ENCODE measurements at places on chromosomes 13 and 19. TPM values are rescaled to one million over a fixed set of nuclear protein-coding genes. Genes with fewer than 3 reads are reported as not detected.

The SLITRK5 gene
- polyA plus RNA-seq = 0.06 TPM

The ZNF471 gene
- 1.9 TPM for polyA plus RNA-seq

The STOML3 gene
- 0.60 TPM for polyA plus RNA-seq

The NPAS1 gene
- polyA plus RNA-seq = 0.92 TPM

The RYR1 gene
- polyA plus RNA-seq = under 0.01 TPM

The SHISA7 gene
- polyA plus RNA-seq = 0.04 TPM

The ELF1 gene
- 31.8 TPM for polyA plus RNA-seq

DNA sequence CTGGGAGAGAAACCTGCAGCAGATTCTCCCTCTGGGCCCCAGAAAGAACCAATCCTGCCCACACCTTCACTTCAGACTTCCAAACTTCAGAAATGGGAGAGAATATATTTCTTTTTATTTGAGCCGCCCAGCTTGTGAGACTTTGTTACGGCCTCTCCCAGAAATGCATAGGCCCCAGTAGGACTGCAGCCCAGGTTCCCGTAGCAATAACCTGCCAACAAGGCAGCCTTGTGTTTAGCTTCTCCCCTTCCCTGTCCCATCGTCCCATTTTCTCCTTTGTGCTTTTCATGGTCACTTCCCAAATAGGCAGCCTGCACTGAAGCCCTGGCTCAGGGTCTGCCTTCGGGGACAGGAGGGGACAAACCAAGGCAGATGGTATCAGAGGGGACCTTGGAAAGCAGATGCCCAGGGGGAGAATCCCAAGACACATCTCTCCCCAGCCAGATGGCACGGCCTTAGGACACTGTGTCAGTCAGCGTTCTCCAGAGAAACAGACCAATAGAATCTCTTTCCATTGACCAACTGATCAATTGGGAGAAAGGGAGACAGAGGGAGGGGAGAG is 3.7 kb upstream of the ARHGEF7 start:
- H3K4me3 ChIP-seq = no peak overlapping the region
- DNase-seq = no peak
- no peak overlapping the region for H3K27ac ChIP-seq

- no peak overlapping the region for H3K4me3 ChIP-seq
- H3K4me1 ChIP-seq = peaks cover 42% of the 10 kb centered on the region
- H3K36me3 ChIP-seq = no peaks in the 10 kb centered on the region
Measured at GRCh38 chr19:21317821-21318220, 11.4 kb downstream of the ZNF708 start.

DNA sequence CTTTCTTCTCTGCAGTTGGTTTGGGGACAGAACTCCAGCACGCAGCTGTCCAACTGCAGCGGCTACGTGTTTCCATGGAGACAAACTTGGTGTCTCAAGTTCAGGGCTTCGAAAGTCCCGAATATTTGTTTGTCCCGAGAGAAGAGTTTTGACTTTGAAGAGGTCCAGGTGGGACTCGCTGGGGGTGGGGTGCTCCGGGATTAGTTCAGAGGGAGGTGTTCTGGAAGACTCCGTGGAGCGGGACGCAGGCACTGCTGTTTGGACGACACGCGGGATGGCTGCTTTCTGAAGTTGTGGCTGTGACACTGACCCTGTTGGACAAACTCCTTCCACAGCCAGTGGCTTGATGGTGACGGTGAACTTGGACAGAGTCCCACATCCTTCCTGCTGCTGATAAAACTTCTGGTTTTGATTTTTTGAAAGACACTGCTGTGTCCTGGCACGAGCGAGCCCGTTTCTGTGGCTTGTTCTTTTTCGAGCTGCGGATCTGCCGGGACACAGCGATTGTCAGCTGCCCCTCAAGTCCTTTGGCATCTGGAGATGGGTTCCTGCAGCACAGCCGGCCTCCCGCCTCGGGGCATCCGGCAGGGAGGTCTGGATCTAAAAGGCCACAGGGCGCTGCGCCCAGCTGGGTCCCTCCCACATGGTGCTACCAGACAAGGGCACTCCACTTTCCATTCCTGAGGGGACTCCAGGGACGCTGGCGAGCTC is 15.9 kb upstream of the RANBP3 start:
- H3K4me1 ChIP-seq = no peaks in the 10 kb centered on the region
- H3K4me3 ChIP-seq = no peak overlapping the region
- H3K36me3 ChIP-seq = peaks cover 23% of the 10 kb centered on the region
- H3K27me3 ChIP-seq = no peaks in the 10 kb centered on the region
- H3K27ac ChIP-seq = peak overlapping the region; percentile 48

- H3K4me1 ChIP-seq = no peaks in the 10 kb centered on the region
- H3K36me3 ChIP-seq = no peaks in the 10 kb centered on the region
- H3K27me3 ChIP-seq = peaks cover 13% of the 10 kb centered on the region
Measured at GRCh38 chr19:58034477-58034793, 610 bp downstream of the ZSCAN1 start.

- DNase-seq = no peak
- H3K4me3 ChIP-seq = peak overlapping the region; percentile 52
- no peaks in the 10 kb centered on the region for H3K36me3 ChIP-seq
- H3K27ac ChIP-seq = peak overlapping the region; percentile 70
Measured at GRCh38 chr13:48411841-48412531, 927 bp downstream of the LPAR6 start.

GRCh38 chr13:73189362-73189761 is 130.6 kb downstream of the KLF5 start:
- no peaks in the 10 kb centered on the region for H3K4me1 ChIP-seq
- H3K27me3 ChIP-seq = no peaks in the 10 kb centered on the region
- no peaks in the 10 kb centered on the region for H3K36me3 ChIP-seq
- no peak overlapping the region for H3K27ac ChIP-seq

DNA sequence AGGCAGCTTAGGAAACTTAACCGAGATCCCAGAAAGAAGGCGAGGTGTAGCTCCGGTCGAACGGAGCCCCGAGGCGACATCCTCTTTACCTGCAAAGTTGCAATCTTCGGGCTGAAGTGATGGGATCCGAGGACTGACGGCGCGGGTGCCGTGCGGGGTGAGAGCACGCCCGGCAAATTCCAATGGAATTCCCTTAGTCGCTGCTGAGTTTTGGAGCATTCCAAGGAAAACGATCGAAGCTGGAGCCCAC is 141 bp downstream of the TRPC4 start:
- peak overlapping the region; percentile 79 for H3K4me3 ChIP-seq
- H3K36me3 ChIP-seq = no peaks in the 10 kb centered on the region
- no peak for DNase-seq
- no peaks in the 10 kb centered on the region for H3K4me1 ChIP-seq
- no peaks in the 10 kb centered on the region for H3K27me3 ChIP-seq
- peak overlapping the region; percentile 72 for H3K27ac ChIP-seq

DNA sequence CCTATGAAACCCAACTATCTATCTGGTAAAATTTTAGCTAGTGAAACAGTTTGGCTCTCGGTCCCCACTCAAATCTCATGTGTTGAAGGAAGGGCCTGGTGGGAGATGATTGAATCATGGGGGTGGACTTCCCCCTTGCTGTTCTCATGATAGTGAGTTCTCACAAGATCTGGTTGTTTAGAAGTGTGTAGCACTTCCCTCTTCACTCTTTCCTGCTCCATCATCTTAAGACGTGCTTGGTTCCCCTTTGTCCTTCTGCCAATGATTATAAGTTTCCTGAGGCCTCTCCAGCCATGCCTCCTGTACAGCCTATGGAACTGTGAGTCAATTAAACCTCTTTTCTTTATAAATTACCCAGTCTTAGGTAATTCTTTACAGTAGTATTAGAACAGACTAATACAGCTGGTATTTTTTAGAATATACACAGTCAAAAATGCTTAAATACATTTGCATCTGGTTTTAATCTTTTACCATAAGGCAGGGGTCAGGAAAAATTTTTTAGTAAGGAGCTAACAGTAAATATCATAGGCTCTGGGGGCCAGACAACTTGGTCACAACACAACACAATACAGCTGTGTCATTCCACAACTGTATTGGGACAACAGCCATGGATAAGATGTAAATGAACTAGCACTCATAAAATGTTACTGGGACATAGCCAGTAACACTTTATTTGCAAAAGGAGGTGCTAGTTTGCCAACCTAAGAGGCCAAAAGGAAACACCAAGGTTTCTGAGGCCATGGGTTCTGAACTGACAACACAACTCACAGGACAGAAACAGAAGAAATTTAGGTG is 24.3 kb downstream of the DZIP1 start:
- peaks cover 61% of the 10 kb centered on the region for H3K36me3 ChIP-seq
- DNase-seq = no peak
- H3K4me1 ChIP-seq = no peaks in the 10 kb centered on the region
- no peaks in the 10 kb centered on the region for H3K27me3 ChIP-seq
- no peak overlapping the region for H3K27ac ChIP-seq

GRCh38 chr19:10503002-10503789 is at the start of gene KEAP1:
Gene KEAP1 (minus strand): TSS chr19:10503356. CDS start chr19:10500033, 3,323 bp downstream.
- DNase-seq = peak; percentile 69
- peaks cover 48% of the 10 kb centered on the region for H3K4me1 ChIP-seq
- no peaks in the 10 kb centered on the region for H3K27me3 ChIP-seq
- H3K4me3 ChIP-seq = peak within 1 kb of the TSS; percentile 85

GRCh38 chr13:27391471-27391870 is 32.9 kb upstream of the GTF3A start:
- no peak overlapping the region for H3K4me3 ChIP-seq
- no peaks in the 10 kb centered on the region for H3K27me3 ChIP-seq
- H3K27ac ChIP-seq = no peak overlapping the region

DNA sequence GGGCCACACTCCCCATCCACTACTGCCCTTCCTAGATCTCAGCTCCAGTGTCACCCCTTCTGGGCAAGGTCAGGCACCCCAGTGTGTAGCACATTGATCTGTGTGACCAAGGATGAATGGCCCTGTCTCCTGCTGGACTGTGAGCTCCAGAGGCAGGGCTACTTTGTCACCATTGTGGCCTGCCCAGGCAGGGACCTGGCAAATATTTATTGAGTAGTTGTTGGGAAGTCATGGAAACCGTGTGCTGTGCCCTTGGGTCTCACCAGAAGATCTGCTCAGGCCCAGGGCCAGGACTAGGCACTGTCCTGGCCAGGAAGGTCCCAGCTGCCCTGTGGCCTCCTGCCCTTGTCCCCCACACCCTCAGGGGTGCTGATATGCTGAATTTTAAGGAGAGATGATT is 10.5 kb downstream of the NACC1 start:
- no peak overlapping the region for H3K27ac ChIP-seq
- no peak overlapping the region for H3K4me3 ChIP-seq
- no peak for DNase-seq
- no peaks in the 10 kb centered on the region for H3K27me3 ChIP-seq
- no peaks in the 10 kb centered on the region for H3K36me3 ChIP-seq
- no peaks in the 10 kb centered on the region for H3K4me1 ChIP-seq

GRCh38 chr13:110838116-110838515 is 76.8 kb downstream of the ANKRD10 start:
- no peaks in the 10 kb centered on the region for H3K4me1 ChIP-seq
- H3K4me3 ChIP-seq = no peak overlapping the region
- H3K27ac ChIP-seq = no peak overlapping the region
- H3K27me3 ChIP-seq = no peaks in the 10 kb centered on the region
- no peak for DNase-seq

- no peak for DNase-seq
- H3K4me3 ChIP-seq = no peak overlapping the region
- H3K4me1 ChIP-seq = no peaks in the 10 kb centered on the region
- H3K27ac ChIP-seq = no peak overlapping the region
Measured at GRCh38 chr19:18114483-18114882, 16.9 kb downstream of the MAST3 start.

DNA sequence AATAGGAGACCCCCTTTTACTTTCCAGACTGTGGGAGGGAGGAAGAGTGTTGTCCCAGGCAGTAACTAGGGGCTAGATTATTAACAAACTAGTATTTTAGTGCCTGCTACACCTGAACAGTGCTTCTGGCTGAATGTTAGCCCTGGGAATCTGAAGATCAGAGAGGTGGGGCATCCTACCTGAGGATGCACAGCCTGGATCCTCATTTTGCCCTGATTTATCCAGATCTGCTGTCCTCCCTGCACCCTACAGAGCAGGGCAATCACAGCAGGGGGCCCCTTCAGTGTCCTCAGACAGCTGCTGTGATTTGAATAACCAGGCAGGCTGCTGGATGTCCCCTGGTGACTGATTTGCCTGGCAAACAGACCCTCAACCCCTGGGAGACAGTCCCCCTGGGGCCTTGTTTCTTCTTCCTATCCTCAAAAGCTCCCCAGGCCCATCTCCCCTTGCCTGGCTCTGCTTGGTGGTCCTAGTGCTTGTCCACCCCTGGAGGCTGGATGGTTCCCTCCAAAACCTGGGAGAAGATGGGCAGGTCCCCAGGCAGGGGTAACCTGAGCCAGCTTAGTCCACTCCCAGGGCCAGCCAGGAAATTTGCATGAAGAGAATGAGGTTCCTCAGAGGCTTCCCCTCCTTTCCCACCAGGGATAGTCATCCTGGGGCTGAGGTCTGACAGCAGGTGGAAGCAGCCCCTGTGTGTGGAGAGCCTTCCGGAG is at the start of gene OVOL3:
OVOL3 (plus strand) TSS at position 657 of the 713 bp plus-strand sequence. CDS start 60 bp downstream, outside the sequence.
- peaks cover 6% of the 10 kb centered on the region for H3K36me3 ChIP-seq
- DNase-seq = no peak
- no peak within 1 kb of the TSS for H3K27ac ChIP-seq
- no peaks in the 10 kb centered on the region for H3K4me1 ChIP-seq

DNA sequence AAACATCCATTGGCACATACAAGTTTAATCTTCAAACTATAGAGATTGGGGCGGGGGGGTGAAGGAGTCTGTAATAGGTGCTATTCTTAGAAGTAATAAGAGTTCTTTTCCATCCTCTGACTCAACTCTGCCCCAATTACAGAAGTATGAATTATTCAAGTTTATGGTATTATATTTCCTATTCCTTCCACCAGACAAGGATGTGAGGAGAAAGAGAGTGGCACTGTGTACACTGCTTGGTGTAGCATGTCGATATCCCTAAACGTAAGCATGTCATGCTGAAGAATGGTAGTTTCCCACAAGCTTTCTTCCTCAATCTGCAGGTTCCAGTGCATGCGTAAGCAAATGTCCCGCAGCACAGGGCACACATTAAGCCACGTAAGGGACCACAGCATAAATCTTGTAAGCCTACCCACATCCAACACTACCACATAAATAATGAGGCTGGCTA is 14.1 kb downstream of the BRD4 start:
- H3K36me3 ChIP-seq = no peaks in the 10 kb centered on the region
- no peak overlapping the region for H3K4me3 ChIP-seq
- no peaks in the 10 kb centered on the region for H3K27me3 ChIP-seq
- DNase-seq = no peak

GRCh38 chr13:29844441-29844840 is 6.0 kb downstream of the UBL3 start:
- H3K36me3 ChIP-seq = no peaks in the 10 kb centered on the region
- no peak overlapping the region for H3K4me3 ChIP-seq
- no peak overlapping the region for H3K27ac ChIP-seq

DNA sequence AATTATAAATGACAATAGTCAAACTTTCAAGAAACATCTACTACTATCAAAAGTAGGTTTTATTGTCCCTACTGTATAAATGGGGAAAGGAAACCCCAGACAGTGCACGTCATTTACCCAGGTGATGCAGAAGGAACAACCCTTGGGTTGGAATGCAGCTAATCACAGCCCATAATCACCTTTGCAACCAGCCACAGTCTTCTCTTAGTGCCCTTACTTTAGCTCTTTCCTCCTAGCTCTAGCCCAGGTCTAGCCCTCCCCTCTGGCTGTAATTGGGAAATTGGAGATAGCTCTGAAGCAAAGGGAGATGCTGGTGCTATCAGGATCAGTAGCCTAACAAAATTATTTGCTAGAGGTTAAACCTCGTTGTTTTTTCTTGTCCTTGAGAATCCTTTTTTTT is 25.5 kb upstream of the TSC22D1 start:
- H3K27me3 ChIP-seq = no peaks in the 10 kb centered on the region
- no peak overlapping the region for H3K27ac ChIP-seq
- H3K36me3 ChIP-seq = no peaks in the 10 kb centered on the region
- H3K4me1 ChIP-seq = no peaks in the 10 kb centered on the region
- H3K4me3 ChIP-seq = no peak overlapping the region

GRCh38 chr13:100890645-100891044 is 216.1 kb upstream of the TMTC4 start:
- H3K36me3 ChIP-seq = no peaks in the 10 kb centered on the region
- H3K4me3 ChIP-seq = no peak overlapping the region
- no peak overlapping the region for H3K27ac ChIP-seq
- no peaks in the 10 kb centered on the region for H3K4me1 ChIP-seq
- no peaks in the 10 kb centered on the region for H3K27me3 ChIP-seq

Data from sigmoid colon (tissue), 7 donors.